GM12865 (cell line): ENCODE measurements at places on chromosomes 5 and 9.

GRCh38 chr5:151742870-151743294 lies 15.5 kb downstream of the ATOX1 start:
- DNase-seq, result peak; percentile 52

- DNase-seq, result no peak
Measured at GRCh38 chr9:77435277-77435676, 212.8 kb downstream of the GNA14 start.

DNA sequence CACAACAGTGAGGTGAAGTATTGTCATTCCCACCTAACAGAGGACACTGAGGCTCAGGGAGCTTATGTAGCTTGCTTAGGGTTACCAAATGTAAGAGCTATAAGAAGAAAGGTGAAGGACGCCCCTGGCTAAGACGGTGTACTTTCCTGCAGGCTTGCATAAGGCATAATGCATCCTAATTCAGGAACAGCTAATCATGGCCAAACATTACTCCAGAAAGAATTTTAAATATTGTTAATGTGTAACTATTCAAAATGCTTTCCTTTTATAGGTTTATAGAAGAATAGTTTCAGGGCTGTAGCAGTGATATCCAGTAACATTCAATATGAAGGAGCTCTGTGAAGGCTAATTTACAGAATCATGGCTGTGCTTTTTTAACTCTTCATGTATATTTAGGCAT lies 479.1 kb downstream of the BNC2 start:
- no peak for DNase-seq

- no peak for DNase-seq
Measured at GRCh38 chr9:69379270-69379982, 54.4 kb downstream of the ENTREP1 start.

GRCh38 chr9:134434894-134435506 lies 108.7 kb downstream of the RXRA start:
- DNase-seq, result no peak

DNA sequence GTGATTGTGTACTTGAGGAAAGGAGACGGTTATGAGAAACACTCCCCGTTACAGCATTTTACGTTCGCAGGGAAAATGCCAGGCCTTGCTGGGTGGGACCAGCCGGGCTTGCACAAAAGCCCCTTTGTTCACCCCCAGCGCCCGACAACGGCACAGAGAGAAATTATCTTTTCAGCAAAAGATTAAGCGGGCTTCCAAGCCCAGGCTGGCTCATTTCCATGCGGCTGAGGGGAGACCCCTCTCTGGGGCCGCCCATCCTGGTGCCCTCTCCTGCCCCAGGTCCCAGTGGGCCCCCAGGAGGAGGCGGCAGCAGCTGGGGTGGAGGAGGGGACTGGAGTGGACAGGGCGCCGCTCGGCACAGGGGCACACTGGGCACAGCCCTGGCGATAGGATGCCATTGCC lies 50.8 kb upstream of the NOTCH1 start:
- DNase-seq, result no peak

GRCh38 chr9:121317737-121318630 lies 50.0 kb downstream of the GSN start:
- DNase-seq, result no peak

GRCh38 chr9:5665059-5665458 lies 36.2 kb downstream of the RIC1 start:
- DNase-seq, result no peak

GRCh38 chr5:81851481-81852178 lies 100.7 kb upstream of the SSBP2 start:
- DNase-seq, result peak; percentile 96

DNA sequence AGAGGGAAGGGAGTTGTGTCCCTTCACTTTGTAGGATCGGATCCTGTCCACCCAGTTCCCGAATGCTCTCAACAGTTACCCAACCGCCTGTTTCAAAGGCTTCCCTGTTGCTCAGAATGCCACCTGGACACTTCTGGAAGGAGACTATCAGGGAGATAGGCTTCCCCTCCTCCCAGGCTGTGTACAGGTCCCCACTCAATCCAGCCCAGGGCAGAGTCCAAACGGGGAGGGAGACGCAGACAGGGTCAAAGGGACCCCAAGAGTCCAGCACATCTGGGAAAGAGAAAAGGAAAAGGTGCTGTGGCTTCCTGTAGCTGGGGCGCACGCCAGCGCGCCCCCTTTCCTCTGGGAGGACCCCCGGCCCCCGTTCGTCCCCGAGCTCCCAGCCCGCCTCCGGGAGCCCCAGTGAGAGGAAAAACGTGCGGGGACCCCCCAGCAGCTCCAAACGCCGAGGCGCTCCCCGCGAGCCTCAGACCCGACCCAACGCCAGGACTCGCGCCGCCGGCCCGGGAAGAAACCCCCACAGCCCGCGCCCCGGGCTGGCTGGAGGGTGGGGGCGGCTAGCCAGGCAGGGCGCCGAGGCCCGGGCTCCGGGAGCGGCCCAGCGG lies 640 bp downstream of the SURF4 start:
- DNase-seq, result peak; percentile 41

- DNase-seq, result no peak
Measured at GRCh38 chr5:33792559-33792958, 99.2 kb downstream of the ADAMTS12 start.

DNA sequence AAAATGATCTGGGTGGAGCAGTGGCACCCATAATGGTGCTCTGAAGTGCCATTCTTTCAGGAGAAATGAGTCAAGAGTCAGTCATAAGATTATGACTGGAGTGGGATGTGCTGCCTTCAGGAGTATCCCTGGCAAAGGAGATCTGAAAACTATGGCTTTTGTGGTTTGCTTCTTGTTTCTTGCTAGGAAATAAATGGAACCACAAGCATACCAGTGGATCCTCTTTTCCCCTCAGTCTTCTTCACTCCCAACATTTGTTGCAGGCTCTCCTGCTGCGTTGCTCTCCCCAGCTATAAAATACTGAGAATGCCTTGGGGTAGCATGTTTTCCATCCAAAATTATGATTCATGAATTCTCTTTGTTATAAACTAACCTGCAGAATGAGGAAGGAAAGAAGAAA lies 199.1 kb downstream of the NNT start:
- no peak for DNase-seq

GRCh38 chr5:15797116-15797515 lies 297.1 kb downstream of the FBXL7 start:
- DNase-seq, result no peak

GRCh38 chr5:145228564-145228963 lies 606.6 kb downstream of the PRELID2 start:
- DNase-seq, result no peak

DNA sequence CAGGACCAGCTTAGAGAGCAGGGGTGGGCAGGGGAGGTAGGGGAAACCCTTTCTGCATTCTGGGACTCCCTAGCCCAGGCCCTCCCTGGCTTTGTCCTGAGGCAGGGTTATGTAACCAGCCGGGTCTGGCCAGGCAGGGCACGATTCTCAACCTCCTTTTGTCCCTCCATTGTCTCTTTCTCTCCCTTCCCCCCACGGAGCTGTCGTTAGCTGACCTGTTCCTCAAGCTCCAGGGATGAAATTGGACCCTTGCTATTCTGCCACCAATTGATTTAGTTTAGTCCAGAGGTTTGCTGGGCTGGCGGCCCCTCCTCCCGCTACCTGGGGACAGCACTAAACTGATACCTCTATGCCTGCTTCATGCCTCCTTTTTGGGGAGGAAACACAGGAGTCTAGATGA lies 9.4 kb upstream of the NDST1 start:
- no peak for DNase-seq

DNA sequence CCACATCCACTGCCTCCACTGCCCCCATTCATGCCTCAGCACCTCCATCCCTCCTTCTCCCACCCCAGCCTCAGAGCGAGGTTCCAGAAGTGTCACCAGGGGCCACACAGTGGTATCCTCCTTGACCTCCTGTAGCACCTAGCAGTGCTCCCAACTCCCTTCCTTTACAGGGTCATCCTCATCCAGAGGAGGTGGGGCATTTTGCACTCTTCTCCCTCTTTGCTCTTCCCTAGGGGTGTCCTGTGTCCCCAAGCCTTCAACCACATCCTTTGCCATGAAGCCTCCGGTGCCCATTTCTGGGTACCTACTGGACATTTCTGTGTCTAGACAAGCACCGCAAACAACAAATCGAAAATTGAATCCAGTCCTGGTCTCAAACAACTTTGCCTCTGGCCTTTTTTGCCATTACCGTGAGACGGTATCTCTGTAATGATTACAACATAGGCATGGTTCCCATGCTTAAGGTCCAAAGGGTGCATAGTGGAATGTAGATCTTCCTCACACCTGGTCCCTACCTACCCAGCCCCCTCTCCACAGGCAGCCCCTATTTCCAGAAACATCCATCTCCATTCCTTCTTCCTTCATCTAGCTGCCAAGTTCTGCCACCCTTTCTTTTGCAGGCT lies 17.6 kb downstream of the WWC1 start:
- DNase-seq, result no peak

DNA sequence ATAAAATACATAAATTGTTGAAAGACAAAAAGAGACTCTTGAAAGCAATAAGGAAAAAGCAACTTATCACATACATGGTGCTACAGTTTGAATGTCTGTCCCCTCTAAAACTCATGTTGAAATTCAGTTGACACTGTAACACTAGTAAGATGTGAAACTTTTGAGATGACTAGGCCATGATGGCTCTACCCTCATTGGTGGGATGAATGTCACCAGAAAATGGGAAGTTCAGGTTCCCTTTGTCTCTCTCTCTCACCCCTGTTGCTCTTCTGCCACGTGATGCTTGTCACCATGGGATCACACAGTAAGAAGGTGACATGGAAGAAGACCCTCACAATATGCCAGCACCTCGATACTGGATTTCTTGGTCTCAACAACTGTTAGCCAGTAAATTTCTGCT lies 50.3 kb upstream of the SPTLC1 start:
- peak; percentile 53 for DNase-seq

GRCh38 chr5:54590824-54591223 lies 73.3 kb downstream of the SNX18 start:
- DNase-seq, result no peak

DNA sequence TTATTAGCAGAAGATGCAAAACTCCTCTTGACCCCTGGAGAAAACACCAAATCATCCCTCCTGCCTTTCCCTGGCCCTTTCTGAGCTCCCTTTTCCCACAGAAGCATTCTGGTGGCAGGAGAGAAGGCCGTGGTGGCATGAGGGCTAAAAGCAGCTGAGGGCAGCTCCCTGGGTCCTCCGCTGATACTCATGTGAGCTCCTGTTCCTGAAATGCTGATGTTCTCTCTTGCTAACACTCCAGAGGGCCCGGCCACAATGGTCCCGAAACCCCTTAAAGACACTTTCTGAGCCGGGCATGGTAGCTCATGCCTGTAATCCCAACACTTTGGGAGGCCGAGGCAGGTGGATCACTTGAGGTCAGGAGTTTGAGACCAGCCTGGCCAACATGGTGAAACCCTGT lies 183.1 kb downstream of the HSPA4 start:
- DNase-seq, result no peak

DNA sequence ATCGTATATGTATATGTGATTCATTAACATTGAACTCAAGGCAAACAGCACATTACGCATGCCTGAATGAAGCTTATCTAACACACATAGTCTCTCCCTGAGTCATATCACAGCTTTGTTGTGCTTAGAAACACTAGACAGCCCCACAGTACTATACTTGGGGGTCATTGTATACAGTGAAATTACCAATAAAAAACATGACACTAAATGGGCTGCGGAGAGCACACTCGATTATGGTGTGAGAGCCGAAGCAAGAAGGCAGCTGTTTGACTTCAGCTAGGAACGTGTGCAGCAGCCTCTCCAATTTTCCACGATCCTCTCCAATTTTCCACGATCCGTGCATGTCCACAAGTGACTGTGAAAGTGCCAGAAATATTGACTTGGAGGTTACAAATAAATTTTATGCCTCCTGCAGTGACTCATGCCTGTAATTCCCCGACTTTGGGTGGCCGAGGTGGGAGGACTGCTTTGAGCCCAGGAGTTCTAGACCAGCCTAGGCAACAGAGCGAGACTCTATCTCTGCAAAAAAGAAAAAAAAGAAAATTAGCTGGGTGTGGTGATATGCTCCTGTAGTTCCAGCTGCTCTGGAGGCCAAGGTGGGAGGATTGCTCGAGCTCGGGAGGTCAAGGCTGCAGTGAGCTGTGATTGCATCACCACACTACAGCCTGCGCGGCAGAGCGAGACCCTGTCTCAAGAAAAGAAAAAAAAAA lies 102.4 kb downstream of the DAPK1 start:
- DNase-seq, result no peak
